ENCODE measurements at places on chromosomes 1 and 21.

DNA sequence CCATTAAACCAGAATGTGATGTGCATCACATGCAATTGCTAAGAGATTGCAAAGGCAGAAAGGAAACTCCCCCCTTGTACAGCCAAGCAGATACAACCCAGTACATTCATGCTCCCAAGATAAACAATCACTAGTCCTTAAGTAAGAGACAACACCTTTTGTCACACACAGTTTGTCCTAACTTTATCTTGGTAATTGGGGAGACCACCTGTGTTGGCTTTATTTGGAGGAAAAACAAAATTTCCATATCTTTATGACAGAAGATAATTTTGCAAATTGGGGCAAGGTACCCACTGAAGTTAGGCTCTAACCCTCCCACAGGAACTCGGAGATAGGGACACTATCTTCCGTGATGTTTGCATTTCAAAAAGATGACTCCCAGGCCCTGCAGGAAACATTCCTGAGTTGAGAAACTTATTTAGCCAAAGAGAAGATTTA is 175.0 kb upstream of the TNR start:
- no peak for DNase-seq

GRCh38 chr21:40047993-40048730 is 180.9 kb downstream of the PCP4 start:
- DNase-seq, result no peak

GRCh38 chr1:196355206-196355786 is 252.9 kb downstream of the KCNT2 start:
- no peak for DNase-seq

GRCh38 chr21:36849461-36850105 is 116.9 kb downstream of the HLCS start:
- DNase-seq, result no peak

GRCh38 chr1:69766431-69767180 is 198.9 kb downstream of the LRRC7 start:
- DNase-seq, result no peak

DNA sequence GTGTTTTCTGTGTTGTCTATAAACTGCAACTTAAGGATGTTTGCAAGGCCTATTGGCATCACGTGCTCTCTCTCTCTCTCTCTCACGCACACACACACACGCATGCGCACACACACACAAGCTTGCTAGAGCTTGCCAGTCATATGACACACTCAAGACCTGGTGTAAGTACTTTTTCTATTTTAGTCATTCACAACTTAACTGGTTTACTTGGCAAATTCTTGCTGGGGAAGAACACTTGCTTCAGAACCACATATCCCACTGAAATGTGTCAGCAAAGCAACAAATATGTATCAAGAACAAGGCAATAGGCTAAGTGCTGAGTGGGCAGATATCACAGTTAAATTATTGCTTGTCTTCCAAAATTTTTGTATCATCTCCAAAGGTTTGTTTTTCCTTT is 107.8 kb downstream of the DISC1 start:
- DNase-seq, result no peak

GRCh38 chr1:119327450-119328155 is 41.0 kb upstream of the HAO2 start:
- DNase-seq, result no peak

DNA sequence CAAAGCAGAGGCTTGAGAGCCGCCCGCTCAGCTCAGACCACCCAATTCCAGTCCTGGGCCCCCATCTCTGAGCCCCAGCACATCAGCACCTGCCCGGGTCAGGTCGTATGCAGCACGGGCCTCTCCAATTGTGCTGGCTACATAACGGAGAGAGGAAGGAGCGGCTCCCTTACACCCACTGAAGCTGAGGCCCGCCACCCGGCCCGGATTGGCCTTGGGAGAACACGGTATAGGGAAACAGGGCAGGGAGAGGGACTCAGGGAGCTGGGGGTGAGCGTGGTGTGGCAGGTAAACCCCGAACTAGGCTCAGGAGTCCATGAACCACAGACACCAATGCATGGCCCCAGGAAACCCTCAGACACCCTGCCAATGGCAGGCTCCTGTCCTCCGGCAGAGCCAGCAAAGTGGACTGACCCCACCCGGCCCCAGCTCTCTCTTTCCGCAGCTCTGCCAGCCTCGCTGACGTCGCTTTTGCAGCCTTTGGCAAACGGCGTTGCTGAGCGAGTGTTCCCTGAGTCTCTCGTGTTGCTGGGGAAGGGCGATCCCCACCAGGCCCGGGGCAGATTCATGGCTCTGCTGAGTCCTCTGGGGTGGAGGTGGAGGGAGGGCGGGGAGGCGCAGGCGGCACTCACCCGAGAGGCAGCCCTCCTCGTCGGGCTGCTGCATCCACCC is 16.5 kb downstream of the MEGF6 start:
- no peak for DNase-seq

- DNase-seq, result no peak
These were observed 83.5 kb upstream of the GADD45A start for GRCh38 chr1:67601539-67601938.

GRCh38 chr1:31674626-31675025 is 29.2 kb downstream of the COL16A1 start:
- DNase-seq, result no peak

DNA sequence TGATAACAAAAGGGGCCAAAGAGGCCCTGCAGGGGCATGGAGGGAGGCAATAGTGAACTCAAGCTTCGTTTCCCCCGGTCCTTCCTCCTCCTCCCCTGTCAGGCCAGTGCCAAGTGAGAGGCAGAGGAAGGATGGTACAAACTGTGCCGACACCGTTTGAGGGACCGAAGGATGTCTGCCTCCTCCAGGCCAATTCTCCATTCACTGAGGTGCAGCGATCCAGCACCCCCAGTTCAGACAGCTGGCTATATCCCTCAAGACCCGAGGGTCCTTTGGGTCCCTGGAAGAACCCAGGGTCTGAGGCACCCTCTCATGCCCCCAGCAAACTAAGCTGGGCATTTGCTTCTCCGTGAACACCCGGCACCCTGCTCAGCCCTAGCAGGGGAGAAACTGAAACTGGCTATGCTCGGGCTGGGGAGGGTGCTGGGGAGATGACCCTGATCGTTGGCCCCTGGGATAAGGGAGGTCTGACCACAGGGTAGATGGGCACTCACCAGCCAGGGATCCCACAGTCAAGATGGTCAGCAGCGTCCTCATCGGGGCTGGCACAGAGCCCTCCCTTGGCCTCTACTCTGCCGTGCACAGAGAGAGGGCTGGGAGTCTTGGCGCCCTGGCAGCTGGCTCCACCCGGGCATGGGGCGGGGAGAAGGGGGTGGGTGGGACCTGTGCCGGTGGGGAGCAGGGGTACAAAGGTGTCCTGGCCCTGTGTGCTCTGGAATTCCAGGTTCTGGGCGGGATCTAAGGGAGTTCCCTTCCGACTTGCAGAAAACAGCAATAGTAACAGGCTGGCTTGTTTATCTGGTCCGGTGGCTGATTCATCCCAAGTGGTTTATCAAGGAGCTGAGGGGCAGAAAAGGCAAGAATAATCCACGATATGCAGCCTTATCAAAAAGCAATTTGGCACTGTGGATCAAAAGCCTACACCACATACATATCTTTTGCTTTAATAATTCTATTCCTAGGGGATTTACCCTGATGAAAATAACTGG is at the start of gene IL22RA1:
TSS of gene IL22RA1 (minus strand) at position 595 of the 989 bp plus-strand sequence. CDS start at position 537, 58 bp downstream.
- DNase-seq, result no peak

DNA sequence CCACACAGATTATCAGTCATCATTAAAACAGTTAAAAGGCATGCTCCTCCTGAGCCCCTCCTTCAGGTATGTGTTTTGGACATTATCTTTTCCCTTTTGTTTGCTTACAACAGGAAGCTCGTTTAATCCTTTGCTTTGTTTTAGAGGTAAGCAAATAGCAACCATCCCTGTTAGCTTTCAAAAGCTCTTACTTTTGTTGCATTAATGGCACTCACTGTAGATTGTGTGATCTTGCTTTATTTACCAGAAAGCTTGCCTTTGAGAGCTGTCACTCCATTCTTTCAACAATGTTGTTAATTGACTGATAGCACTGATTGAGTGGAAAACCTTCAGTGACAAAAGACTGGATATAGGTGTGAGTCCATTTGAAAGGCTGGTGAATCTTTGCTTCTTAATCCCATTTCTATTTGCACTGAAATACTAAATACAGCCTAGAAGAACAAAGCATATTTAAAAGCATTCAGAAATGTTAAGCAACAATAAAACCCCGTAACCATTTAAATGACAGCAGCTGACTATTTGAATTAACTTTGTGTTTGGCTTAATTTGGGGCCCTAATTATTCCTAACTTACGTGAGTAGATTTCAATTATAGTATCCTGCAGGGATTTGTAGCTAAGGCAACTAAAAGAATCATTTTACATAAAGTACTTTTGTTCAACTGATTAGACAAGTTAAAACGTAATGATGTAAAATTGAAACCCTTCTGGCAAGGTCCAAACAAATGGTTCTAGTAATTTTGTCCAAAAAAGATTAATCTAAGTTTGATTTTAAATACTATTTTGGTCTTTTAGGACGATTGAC is 48.3 kb downstream of the ADGRL2 start:
- no peak for DNase-seq
